ENCODE measurements at places on chromosomes 4 and X. TPM values are rescaled to one million over a fixed set of nuclear protein-coding genes. Genes with fewer than 3 reads are reported as not detected.

The BTC gene
- not detected for total RNA-seq

The FGG gene
- 1.9 TPM for total RNA-seq

The PNMA3 gene
- total RNA-seq = 1.3 TPM

The ADAM29 gene
- not detected for total RNA-seq

The RAB9B gene
- not detected for total RNA-seq

The TKTL2 gene
- 0.07 TPM for total RNA-seq

The DCX gene
- not detected for total RNA-seq

The ANXA5 gene
- 57.0 TPM for total RNA-seq

The AFM gene
- total RNA-seq = 0.07 TPM

The PSAPL1 gene
- total RNA-seq = not detected

The HHIP gene
- total RNA-seq = not detected

The GK gene
- total RNA-seq = 13.5 TPM

The TREX2 gene
- total RNA-seq = 0.51 TPM

The TEX13D gene
- total RNA-seq = not detected

The OCIAD1 gene
- 148 TPM for total RNA-seq

The CDX4 gene
- not detected for total RNA-seq

The SMIM43 gene
- total RNA-seq = not detected

The UGT2A1 gene
- not detected for total RNA-seq

The LPAR4 gene
- not detected for total RNA-seq

The CXCL11 gene
- total RNA-seq = 4.5 TPM

The AKAP14 gene
- not detected for total RNA-seq

The SCRG1 gene
- not detected for total RNA-seq

The GLUD2 gene
- 9.6 TPM for total RNA-seq

The FAM53A gene
- total RNA-seq = 1.6 TPM

The MAGEA1 gene
- total RNA-seq = 44.1 TPM

Data from K562 (cell line).